ENCODE measurements at places on chromosomes 1 and 21.
A peak's percentile ranks its signal among the peaks of the same experiment; 100 is the strongest.

- no peak for DNase-seq
Measured at GRCh38 chr1:10271869-10272268, 61.5 kb downstream of the KIF1B start.

GRCh38 chr1:43344267-43344850 is 6.7 kb downstream of the MPL start:
- DNase-seq: no peak

DNA sequence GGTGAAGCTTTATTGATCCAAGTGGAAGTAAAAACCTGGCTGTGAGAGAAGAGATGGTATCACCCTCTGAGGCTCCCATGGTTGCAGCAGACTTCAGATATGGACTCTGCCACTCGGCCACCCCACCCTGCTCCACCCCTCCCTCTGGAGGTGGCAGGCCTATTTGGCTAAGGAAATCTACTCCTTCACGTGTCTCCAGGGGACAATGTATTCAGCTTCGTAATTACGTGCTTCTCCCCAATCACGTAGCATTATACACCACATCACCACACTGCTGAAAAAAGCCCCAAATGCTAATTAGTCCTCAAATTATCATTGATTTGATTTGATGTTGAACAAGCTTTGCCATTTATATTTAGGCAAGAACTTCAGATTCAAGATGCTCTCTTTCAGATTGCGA is 220.7 kb downstream of the OMA1 start:
- no peak for DNase-seq

GRCh38 chr1:6420454-6421042 is 829 bp upstream of the HES2 start:
- no peak for DNase-seq

- DNase-seq: no peak
Measured at GRCh38 chr21:43959231-43960116, 52.6 kb upstream of the TRAPPC10 start.

DNA sequence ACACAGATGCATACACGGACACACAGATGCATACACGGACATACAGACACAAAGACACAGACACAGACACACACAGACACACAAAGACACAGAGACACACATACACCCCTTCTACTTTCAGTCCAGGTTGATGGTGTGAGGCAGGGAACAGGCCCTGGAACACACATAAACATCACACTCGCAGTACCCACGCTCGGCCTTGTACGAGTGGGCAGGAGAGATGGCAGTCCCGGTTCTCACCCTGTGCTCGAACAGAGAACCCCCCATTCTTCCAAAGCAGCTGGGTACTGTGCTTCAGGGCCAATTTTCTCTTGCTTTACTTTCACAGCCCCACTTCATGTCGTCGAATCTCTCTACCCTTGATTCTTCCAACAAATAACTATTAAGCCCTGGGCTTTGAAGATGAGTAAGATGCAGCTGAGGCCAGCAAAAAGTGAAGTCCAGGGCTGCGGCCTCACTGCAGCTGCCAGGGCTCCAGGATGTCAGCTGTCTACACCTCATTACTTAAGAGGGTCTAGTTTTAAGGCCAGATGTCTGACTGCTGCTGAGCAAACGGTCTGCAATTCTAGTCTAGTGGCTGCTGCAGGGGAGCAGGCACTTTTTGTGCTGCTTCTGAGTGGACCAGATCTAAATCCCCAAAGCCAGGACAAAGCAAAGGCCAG is 90.1 kb downstream of the PGBD5 start:
- no peak for DNase-seq

- no peak for DNase-seq
Measured at GRCh38 chr1:26210147-26210870, 19.9 kb downstream of the CATSPER4 start.

- no peak for DNase-seq
Measured at GRCh38 chr1:17425806-17426600, 13.5 kb downstream of the RCC2 start.

- no peak for DNase-seq
Measured at GRCh38 chr1:62103846-62104245, 90.8 kb upstream of the L1TD1 start.

DNA sequence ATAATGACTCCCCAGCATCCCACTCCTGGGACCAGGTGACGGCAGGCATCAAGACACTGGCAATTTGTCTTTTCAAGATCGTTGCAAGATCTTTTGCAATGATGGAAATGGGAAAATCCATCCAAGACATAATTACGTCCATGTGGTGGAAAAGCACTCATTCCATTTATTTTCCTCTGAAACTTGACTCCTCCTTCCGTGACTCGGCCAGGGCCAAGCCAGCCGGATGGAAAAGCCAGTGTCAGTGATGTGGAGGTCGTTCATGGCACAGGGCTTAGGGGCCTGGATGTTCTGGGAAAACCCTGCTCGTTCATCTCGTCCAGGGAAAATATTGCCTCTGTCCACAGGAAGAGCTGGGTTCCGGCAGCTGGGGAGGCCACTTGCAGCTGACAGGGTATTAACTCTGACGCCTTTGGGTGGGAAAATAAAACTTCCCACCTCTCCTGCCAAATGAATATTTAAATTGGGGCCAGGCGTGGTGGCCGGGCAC is 46.2 kb downstream of the C1orf198 start:
- no peak for DNase-seq

- DNase-seq: no peak
Measured at GRCh38 chr21:43808367-43808766, 19.0 kb downstream of the RRP1 start.

DNA sequence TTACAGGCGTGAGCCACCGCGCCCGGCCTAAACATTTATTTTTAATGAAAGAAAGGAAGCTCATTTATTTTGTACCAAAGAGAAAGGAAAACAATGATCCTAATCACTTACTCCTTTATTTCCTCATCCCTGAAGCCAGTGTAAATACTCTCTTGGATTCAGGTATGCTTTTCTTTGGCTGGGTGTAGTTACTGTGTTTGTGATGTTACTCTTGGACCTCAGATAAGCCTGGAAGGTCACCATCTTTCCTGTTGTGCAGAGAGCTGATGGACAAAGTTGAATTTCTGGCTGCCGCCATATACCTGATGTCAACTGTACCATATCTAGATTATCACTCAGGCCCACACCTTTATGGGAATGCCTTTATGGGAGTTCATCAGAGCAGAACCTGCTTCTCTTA is 35.4 kb upstream of the FOXE3 start:
- no peak for DNase-seq

- DNase-seq: no peak
Measured at GRCh38 chr1:40318970-40319621, 2.0 kb upstream of the COL9A2 start.

- DNase-seq: no peak
Measured at GRCh38 chr1:39490596-39491145, 765 bp upstream of the BMP8A start.

GRCh38 chr1:170221031-170221430 is 75.3 kb downstream of the NTMT2 start:
- DNase-seq: no peak

GRCh38 chr1:65265651-65266351 is 43.5 kb upstream of the DNAJC6 start:
- DNase-seq: peak; percentile 28

GRCh38 chr1:228291906-228292608 is 84.2 kb downstream of the OBSCN start:
- DNase-seq: no peak

DNA sequence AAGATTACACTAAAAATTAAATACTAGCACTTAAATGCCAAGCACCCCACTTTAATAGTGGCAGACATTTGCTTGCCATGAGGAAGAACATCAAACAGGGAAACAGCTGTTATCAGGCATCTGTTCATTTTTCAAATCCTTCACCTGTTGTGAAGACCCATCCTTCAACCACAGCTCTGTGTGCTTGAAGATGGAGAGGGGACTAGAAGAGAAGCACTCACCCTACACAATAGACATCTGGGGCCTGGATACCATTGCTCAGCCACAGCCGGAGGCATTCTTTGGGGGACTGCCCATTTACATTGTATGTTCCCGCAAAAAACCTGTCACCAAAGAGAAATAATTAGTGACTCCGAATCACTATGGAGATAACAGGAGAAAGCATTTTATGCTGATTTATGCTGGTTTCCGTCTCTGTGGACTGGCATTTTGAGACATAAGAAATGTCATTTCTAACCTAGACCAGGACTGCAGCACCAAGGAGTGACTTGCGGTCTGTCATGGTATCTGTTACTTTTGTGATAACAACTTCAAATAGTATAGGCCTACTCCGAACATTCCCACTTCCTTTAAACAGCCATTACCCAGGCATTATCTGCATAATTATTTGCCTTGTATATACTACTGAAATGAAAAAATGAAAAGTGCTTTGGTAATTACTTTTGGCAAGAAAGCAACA is 28.8 kb upstream of the MTF1 start:
- DNase-seq: no peak

DNA sequence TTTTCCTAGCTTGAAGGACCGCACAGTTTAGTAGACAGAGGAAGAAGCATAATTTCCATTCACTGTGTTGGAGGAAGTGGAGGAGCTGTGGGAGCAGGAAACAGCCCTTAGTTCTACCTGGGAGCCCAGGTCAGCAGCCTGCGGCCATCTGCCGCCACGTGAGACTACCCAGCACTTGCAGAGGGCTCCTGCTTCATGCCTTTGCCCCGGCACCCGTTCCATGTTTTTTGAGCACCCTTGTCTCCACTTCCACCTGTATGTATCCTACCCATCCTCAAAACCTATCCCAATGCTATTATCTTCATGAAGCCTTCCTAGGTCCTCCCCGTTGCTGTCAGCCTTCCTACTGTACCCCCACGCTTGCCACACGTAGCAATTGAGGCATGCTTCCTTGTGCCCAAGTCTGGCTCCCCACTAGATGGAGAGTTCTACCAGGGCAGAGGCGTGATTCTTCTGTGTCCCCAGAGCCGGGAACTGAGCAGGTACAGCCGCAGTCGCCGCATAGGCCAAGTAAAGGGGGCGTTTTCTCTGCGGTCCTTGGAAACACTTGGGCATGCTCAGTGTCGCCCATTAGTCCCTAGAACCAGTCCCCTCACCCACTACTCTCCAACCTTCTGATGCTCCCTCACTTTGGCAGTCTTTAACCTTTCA is 1.9 kb downstream of the SLC6A9 start:
- DNase-seq: no peak

DNA sequence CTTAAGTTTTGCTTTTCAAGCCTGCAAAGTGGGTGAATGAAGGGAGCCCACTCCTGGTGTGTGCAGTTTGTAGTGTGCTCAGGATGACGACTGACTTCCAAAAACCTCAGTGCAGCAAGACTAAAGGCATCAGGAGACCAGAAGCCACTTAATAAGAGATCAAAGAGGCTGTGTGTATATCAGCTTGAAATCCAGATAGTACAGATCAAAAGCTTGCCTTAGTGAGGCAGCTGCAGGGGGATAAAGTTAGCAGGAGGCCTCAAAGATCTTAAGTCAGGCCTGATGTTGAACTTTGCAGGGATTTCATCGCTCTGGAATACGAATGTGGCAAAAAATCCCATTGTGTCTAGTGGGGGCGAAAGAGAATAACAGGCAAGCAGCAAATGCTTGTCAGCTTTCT is 99.8 kb downstream of the PATJ start:
- no peak for DNase-seq

DNA sequence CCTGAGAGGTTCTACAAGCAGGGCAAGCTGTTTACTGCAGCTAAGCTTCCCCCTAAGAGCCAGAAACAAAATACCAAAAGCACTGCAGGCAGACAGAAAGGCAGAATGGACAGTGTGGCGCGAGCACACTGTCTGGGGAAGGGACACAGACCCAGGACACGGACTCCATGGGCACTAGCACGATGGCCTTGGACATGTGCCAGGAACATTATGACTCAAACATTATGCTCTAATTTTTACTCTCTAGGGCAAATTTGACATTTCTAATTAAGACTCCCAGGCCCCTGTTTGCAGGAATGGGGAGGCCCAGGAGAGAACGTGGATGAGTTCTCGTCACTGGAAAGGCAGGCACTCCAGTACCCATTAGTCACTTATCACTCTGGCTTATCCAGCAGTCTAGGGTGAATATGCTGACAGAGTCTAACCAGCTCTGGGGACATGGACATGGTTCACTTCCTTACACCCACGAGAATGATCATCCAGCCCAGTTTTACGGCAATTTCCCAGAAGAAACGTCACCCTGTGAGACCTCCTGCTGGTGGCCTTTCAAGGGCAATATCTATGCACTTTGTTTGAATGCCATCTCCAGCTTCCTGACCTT is 45.1 kb downstream of the CAPN8 start:
- no peak for DNase-seq

GRCh38 chr1:214044438-214045214 is 56.9 kb downstream of the PROX1 start:
- DNase-seq: no peak

- DNase-seq: no peak
Measured at GRCh38 chr1:63674865-63675419, 81.7 kb downstream of the PGM1 start.

DNA sequence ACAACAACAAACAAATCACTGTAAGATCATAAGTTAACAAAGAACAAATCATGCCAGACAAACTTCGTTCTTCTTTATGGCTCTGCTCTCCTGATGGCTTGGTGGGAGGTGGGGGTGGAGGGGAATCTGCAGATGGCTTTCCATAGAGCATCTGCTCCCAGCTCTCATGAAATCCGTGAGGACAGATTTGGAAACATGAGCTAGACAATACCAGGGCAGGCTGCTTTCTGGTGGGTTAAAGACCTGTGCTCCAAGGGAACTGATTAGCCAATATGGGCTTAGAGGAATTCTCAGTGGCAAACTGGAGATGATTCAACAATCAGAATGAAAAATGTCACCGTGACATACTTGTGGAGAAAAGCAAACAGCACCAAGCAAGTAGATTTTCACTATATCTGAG is 69.4 kb upstream of the TLR5 start:
- no peak for DNase-seq

DNA sequence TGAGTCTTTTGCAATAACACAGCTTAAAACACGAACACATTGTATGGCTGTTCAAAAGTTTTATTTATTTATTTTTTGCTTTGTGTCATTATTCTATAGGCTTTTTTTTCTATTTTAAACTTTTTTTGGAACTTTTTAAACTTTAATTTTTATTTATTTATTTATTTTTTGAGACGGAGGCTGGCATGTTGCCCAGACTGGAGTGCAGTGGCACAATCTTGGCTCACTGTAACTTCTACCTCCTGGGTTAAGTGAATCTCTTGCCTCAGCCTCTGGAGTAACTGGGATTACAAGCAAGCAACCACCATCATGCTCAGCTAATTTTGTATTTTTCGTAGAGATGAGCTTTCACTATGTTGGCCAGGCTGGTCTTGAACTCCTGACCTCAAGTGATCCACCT is 88.3 kb upstream of the GADD45A start:
- no peak for DNase-seq

- DNase-seq: no peak
Measured at GRCh38 chr1:65911679-65912078, 119.0 kb downstream of the PDE4B start.

DNA sequence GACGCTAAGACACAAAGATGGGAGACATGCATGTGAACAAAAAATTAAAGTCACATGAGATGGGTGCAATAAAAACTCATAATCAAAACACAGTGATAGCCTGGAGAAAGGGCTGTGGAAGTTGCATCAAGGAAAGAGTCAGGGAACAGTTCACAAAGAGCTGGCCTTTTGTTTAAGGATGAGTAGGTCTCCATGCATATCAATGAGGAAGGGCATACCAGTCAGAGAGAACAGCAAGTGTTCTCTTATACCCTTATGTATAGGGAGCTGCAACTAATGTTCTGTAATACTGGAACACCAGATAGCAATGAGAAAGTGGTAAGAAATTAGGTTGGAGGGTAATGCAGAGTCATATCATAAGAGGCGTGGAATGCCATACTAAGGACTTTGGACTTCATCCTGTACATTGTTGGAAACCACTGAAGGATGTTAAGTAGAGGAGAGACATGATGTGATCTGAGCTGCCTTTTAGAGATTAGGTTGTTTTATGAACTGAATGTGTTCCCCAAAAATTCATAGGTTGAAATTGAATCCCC is 46.7 kb upstream of the SAMD13 start:
- no peak for DNase-seq
